ENCODE measurements at places on chromosomes 3 and 15. TPM values are rescaled to one million over a fixed set of nuclear protein-coding genes. Genes with fewer than 3 reads are reported as not detected.

ITGB5 gene
- 155 TPM for total RNA-seq

ANKRD63 gene
- not detected for total RNA-seq

CHDH gene
- total RNA-seq: 0.21 TPM

BOC gene
- 0.34 TPM for total RNA-seq

AVEN gene
- 40.7 TPM for total RNA-seq

GFM1 gene
- total RNA-seq: 66.6 TPM

APOD gene
- total RNA-seq: 0.34 TPM

ARGFX gene
- not detected for total RNA-seq

DCBLD2 gene
- total RNA-seq: 98.1 TPM

IL20RB gene
- 183 TPM for total RNA-seq

UBXN7 gene
- 29.3 TPM for total RNA-seq

CPA3 gene
- not detected for total RNA-seq

SMAD6 gene
- total RNA-seq: under 0.01 TPM

SCAANT1 gene
- not detected for total RNA-seq

SOX14 gene
- total RNA-seq: not detected

PCBP4 gene
- 10.3 TPM for total RNA-seq

SIDT1 gene
- total RNA-seq: 2.3 TPM

PRSS50 gene
- not detected for total RNA-seq

KBTBD13 gene
- not detected for total RNA-seq
